ENCODE measurements at places on chromosomes 16 and 17. TPM values are rescaled to one million over a fixed set of nuclear protein-coding genes. Genes with fewer than 3 reads are reported as not detected.

- H3K4me1 ChIP-seq, result no peaks in the 10 kb centered on the region
- DNase-seq, result no peak
- H3K36me3 ChIP-seq, result no peaks in the 10 kb centered on the region
These were observed 15.0 kb downstream of the CPNE2 start for GRCh38 chr16:57107321-57107922.

DNA sequence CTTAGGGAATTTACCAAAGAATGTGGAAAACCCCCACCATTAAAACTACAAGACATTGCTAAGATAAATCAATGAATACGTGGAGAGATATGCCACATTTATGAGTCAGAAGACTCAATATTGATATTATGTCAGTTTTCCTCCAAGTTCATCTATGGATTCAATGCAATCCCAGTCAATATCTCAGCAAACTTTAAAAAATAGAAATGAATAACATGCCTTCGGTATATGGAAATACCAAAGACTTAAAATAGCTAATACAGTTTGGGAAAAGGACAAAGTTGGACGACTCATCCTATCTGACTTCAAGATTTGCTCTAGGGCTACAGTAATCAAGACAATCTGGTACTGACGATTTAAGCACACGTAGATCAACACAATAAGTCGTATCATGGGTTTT lies 31.2 kb downstream of the PIK3R5 start:
- no peak for DNase-seq
- no peaks in the 10 kb centered on the region for H3K27me3 ChIP-seq
- no peak overlapping the region for H3K4me3 ChIP-seq
- H3K27ac ChIP-seq, result no peak overlapping the region

DNA sequence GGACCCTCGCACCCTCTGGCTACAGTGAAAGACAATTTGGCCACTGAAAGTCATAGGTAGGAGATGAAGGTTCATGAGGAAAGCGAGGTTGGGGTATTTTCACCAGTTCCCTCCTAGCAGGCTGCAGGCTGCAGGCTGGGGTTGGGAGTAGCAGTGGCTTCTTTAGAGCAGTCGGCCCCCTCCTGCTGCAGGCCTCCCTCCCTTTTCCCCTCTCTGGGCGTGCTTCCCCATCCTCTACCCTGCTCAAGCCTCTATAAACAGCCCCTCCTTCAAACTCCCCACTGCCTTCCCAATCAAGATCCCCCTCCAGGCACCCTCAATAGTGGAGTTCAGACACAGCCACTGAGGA lies 41.8 kb downstream of the GAS7 start:
- no peak overlapping the region for H3K27ac ChIP-seq
- H3K4me1 ChIP-seq, result no peaks in the 10 kb centered on the region
- no peaks in the 10 kb centered on the region for H3K27me3 ChIP-seq
- no peak for DNase-seq

GRCh38 chr16:21083729-21084268 lies 66.8 kb downstream of the DNAH3 start:
- H3K27ac ChIP-seq, result no peak overlapping the region
- no peaks in the 10 kb centered on the region for H3K27me3 ChIP-seq
- no peaks in the 10 kb centered on the region for H3K4me1 ChIP-seq
- H3K4me3 ChIP-seq, result no peak overlapping the region
- DNase-seq, result peak; percentile 37
- H3K36me3 ChIP-seq, result no peaks in the 10 kb centered on the region

- no peaks in the 10 kb centered on the region for H3K27me3 ChIP-seq
- no peak overlapping the region for H3K4me3 ChIP-seq
- no peaks in the 10 kb centered on the region for H3K4me1 ChIP-seq
- peaks cover 23% of the 10 kb centered on the region for H3K36me3 ChIP-seq
- DNase-seq, result no peak
These were observed 16.8 kb upstream of the PHKG2 start for GRCh38 chr16:30731411-30731810.

DNA sequence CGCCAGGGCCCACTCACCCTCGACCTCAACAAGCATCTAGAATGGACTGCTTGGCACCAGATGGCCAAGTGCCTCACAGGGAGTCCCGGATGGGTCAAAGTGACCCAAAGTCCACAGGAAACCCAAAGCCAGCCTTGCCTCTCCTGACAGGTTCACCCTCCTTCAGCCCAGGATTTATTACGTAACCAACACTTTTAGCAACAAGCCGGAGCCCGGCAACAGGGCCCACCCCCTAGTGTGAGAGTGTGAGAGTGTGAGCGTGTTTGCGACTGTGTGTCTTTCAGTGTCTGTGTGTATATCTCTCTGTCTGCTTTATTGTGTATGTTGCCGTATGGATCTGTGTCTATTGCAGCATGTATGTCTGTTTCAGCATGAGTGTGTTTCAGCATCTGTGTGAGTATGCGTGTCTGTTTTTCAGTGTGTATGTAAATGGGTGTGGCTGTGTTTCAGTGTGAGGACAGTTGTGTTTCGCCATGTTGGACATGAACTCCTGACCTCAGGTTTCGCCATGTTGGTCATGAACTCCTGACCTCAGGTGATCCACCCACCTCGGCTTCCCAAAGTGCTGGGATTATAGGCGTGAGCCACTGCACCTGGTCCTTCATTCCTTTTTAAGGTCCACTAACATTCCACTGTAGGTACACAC lies 13.7 kb upstream of the PEMT start:
- DNase-seq, result no peak
- H3K4me3 ChIP-seq, result no peak overlapping the region
- no peak overlapping the region for H3K27ac ChIP-seq
- H3K4me1 ChIP-seq, result no peaks in the 10 kb centered on the region
- no peaks in the 10 kb centered on the region for H3K27me3 ChIP-seq

DNA sequence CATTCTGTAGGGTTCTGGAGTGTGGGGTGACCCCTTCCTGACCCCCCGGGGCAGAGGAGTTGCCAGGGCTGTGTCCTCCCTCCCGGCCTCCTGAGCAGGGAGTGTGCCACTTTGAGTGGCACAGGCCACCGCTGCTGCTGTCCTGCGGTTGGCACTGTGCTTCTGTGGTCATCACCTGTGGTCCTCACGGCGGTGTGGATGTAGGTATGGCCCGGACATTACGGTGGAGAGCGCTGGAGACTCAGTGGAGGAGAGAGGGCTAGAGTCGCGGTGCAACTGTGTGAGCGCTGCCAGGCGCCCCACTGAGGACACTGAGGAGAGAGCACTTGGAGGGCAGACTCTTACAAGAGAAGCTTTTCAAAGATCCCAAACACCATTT lies 39.1 kb downstream of the PGS1 start:
- H3K4me3 ChIP-seq, result no peak overlapping the region
- H3K27me3 ChIP-seq, result no peaks in the 10 kb centered on the region
- H3K36me3 ChIP-seq, result peaks cover 5% of the 10 kb centered on the region
- peak overlapping the region; percentile 48 for H3K27ac ChIP-seq

DNA sequence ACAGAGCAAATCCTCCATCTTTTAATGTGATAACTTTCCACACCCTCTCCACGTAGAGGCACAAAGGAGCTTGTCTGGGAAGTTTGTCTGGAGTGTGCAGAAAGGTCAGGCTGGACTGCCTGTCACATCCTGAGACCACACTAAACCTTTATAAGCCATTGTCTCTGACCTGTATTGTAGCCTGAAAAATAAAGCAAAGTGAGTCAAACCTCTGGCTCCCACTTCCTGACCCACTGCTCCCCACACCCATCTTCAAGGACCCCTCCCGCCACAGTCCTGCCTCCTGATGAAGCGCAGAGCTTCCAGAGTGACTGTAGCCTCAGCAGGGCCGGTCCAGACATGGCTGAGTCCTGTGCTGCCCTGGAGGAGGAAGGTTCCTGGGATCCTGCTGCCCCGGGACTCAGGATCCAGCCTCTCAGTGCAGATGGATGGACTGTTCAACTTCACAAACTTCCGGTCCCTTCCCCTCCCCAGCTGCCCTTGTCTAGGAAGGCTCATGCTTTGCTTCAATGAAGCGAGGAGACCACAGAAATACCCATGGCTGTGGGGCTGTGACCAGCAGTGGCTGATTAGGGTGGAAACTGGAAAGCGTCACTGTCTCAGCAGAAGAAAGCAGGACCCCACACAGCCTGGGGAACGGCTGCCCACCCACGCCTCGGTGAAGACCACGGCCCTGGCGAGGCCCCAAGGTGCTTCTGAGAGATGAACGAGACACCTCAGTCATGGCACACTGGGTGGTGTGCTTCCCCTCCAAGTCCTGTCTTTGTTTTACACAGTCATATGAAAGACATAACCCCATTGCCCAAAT lies 30.9 kb upstream of the CLEC18B start:
- no peak for DNase-seq
- H3K4me1 ChIP-seq, result no peaks in the 10 kb centered on the region
- no peak overlapping the region for H3K4me3 ChIP-seq

DNA sequence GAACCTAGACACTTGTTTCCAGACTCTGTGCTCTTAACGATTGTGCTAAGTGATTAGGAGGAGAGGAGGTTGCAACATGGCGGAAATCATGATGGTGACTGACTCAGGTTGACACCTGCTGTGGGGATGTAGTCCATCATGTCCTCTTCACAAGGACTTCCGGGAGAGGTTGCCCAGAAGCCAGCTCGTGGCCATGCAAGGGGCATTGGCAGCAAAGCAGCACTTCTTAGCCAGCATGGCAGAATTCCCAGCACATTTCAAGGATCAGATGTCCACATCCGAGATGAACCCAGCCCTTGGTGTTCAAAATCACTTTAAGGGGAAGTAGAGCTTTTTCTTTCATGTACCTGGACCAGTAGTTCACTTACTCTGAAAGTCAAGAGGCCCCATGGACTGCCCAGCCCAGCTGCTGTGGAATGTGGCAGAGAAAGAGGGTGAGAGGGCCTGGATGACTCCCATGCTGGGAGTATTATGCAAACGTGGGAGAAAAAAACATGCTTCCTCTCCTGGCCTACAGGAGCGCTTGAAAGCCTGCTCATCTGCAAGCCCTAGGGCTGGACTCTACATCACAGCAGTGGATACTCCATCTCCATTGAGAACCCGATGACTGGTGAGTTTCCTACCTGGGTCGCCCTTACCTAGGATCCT lies 65.5 kb downstream of the IRX6 start:
- H3K4me3 ChIP-seq, result no peak overlapping the region
- no peaks in the 10 kb centered on the region for H3K4me1 ChIP-seq
- H3K27ac ChIP-seq, result no peak overlapping the region
- H3K36me3 ChIP-seq, result no peaks in the 10 kb centered on the region

DNA sequence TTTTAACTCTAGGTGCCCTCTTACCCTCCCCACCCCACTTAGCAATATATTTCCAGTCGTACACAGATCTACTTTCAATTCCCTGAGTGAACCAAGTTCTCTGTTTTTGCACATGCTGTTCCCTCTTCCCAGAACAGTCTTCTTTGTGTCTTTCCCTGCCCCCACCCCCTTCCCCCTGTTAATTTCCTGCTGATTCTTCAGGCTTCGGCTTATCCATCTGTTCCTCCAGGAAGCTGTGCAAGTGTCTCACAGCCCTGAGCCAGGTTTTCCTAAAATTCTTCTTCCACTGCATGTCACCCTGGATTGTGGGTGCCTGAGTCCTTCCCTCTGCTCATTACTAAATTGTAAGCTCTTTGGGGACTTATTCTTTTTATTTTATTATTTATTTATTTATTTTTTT lies 12.4 kb upstream of the SPOP start:
- H3K27me3 ChIP-seq, result no peaks in the 10 kb centered on the region
- no peaks in the 10 kb centered on the region for H3K36me3 ChIP-seq
- no peak overlapping the region for H3K4me3 ChIP-seq
- DNase-seq, result no peak
- no peaks in the 10 kb centered on the region for H3K4me1 ChIP-seq

DNA sequence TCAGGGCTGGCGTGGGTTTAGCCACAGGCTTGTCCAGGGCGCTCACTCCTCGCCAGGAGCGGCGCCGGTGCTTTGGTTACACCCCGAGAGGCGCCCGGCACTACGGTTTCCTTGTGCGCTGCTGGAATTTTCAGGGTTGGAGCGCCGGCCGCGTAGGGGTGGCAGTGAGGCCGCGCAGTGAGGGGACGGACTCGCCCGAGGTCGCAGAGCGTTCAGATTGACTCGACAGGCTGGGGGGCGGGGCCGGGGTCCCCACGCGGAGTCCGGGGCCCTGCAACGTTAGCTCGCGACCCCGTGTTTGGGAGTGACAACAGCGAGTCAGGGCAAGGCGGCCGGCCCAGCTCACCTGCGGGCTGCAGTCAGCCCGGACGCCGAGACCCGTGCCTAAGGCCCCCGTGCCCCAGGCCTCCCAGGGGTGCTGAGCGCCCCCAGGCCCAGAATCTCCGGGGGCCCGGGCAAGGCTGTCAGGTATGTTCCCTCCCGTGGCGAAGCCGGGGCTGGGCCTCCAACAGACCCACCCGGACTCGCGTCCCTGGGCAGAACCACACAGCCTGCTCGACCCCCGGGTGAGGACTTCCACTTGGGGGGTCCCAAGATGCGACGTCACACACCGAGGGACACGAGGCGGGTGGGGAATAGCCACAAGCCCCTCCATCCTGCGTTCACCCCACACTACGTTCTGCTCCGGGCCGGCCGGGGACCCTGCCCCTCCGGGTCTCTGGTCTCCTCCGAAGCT lies 1.3 kb upstream of the ACTG1 start:
- no peaks in the 10 kb centered on the region for H3K27me3 ChIP-seq
- peak; percentile 53 for DNase-seq
- peaks cover 5% of the 10 kb centered on the region for H3K4me1 ChIP-seq
- H3K36me3 ChIP-seq, result peaks cover 10% of the 10 kb centered on the region
- peak overlapping the region; percentile 89 for H3K4me3 ChIP-seq

DNA sequence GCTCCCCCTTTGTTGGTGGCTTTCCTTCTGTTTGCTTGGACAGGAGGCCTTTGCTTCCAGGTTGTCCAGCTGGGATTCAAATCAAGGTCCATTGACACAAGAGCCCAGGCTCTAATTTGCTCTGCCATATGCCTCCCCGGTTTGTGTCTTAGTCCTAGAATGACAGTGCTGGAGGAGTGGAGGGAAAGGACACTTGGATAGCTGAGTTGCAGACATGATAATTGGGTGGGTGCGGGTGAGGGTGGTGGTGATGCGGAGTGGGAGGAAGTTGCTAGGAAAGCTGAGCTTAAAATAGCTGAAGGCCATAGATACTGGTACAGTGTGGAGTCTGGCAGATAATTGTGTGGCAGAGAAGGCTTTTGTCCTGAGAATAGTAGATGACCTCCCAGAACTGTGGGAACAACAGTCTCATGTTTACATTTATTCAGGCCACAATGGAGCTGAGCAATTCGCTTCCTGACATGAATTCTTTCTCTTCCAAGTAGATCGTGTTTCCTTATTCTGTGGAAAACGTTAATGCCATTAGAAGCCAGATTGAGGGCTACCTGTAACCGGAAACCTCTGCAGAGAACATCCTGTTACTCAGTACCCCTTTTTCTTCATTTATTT lies 23.8 kb downstream of the SEC14L1 start:
- no peak overlapping the region for H3K27ac ChIP-seq
- H3K36me3 ChIP-seq, result no peaks in the 10 kb centered on the region
- DNase-seq, result no peak
- no peaks in the 10 kb centered on the region for H3K27me3 ChIP-seq
- H3K4me3 ChIP-seq, result no peak overlapping the region

The TEKT5 gene
- 3.9 TPM for total RNA-seq

The CDK5RAP3 gene
- 193 TPM for total RNA-seq

The CAMTA2 gene
- total RNA-seq, result 13.6 TPM

The ITGAD gene
- total RNA-seq, result not detected

The TP53TG3C gene
- not detected for total RNA-seq

The NETO2 gene
- total RNA-seq, result 14.3 TPM

The ITGAX gene
- 3.7 TPM for total RNA-seq

The PDILT gene
- total RNA-seq, result 2.4 TPM

The ABCA5 gene
- 31.3 TPM for total RNA-seq

The IL32 gene
- 13.5 TPM for total RNA-seq

The WNT3 gene
- 2.0 TPM for total RNA-seq

The CRHR1 gene
- total RNA-seq, result 2.1 TPM
